ENCODE measurements at places on chromosomes 7 and 10. TPM values are rescaled to one million over a fixed set of nuclear protein-coding genes. Genes with fewer than 3 reads are reported as not detected.
A peak's percentile ranks its signal among the peaks of the same experiment; 100 is the strongest.

DNA sequence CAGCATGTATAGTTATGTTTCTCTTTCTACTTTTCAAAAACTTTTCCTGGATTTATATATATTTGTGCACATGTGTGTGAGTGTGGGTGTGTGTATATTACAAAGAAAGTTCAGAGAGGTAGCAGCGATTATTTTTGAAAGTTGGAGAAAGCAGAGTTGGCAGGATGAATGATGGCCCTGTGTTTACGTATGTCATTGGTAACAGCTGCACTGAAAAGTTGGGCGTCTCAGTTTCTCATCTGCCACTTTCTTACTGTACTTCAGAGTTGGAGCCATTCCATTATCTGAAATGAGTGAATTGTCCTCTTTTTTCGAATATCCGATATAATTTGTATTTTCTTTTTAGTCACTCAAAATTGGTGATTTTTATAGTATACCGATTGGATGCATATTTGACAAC is 172.2 kb downstream of the CDK14 start:
- DNase-seq: no peak

DNA sequence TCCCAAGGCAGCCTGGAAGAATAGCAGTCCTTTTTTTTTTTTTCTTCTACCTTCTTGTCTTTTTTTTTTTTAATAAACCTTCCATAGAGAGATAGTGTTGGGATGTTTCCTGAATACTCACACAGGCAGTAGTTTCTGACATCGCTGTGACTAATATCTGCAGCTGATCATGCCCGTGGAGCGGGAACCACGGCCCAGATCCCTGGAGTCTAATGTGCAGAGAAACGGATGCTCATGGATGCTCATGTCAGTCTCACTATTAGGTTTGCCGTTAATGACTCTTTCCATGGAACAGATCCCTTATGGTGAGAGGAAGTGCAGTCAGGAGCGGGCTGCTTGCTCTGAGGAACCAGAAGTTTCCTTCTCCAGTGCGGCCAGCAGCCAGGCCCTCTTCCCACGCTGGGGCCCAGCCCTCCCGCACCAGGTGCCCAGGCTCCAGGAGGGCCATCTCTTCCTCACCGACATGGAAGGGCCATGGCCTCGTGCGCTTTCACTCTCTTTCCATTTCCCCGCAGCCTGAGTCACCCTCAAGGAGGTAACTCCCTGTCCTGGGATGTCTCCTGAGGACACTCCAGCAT is 132.5 kb downstream of the WDR37 start:
- no peak for DNase-seq

GRCh38 chr7:55133630-55134358 is 115.0 kb downstream of the EGFR start:
- no peak for DNase-seq

DNA sequence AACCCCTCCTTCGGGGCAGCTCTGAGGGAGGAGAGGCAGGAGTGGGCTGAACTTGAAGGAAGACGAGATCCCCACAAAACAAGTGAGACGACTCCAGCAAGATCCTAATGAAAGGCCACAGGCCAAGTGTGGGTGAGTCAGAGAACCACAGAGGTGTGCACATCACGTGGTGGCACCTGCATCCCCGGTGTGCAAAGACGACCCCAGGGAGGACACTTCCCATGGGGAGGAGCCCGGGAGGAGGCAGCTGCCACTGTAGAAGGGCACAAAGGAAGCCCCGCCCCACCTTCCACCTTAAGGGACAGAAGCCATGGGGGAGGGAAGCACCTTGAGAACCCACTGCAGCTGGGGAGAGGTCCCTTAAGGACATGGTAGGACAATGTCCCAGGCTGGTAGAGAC is 45.7 kb downstream of the ESYT2 start:
- no peak for DNase-seq

DNA sequence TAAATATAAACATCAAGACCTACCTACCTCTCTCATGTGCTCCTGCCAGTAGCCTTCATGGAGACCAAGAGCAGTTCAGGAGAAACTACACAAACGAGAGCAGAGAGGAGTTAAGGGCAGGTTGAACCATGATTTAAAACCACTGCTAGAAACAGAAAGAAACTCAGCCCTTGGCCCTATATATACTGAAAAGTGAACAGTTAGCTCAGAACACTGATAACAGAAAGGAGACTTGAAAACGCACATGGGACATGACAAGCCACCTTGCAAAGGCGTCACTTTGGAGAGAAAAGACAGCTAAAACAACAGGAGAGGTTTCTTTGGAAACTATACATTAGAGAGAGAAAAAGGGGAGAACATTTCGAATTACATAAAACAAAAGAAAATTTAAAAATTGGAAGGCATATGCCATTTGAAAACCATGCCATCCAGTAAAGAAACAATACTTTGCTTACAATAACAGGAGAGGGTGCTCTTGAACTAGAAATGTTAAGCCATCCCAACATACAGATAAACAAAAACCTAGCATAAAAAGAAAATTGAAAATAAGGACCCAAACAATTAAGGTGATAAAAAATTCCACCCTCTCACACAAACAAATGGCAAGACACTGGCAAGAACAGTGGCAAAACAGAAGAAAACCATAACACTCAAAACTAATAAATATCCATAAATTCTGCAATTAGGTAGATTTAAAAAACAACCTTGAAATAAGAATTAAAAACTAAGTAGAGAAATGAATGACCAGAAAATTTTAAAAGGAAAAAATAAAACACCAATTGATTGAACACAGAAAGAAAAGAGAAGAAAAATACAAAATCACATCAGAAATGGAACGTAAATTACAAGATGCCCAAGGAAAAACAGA is 232.7 kb downstream of the IMMP2L start:
- DNase-seq: no peak

DNA sequence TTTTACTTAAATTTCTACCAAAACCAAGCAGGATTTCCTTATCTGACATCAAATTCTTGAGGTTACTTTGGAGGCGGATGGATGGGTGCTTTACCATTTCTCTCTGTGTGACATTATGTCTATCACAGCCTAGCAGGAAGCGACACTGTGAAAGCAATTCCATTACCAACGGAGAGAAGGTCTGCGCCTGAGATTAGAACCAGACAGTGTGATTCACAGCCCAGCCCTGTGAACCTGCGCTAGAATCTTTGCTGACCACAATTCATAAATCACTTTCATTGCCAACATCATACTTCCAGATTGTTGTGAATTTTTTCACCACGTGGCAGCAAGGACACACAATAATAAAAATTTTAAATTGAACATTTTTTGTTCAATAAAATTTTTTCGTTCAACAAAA is 126.5 kb downstream of the CUBN start:
- no peak for DNase-seq

DNA sequence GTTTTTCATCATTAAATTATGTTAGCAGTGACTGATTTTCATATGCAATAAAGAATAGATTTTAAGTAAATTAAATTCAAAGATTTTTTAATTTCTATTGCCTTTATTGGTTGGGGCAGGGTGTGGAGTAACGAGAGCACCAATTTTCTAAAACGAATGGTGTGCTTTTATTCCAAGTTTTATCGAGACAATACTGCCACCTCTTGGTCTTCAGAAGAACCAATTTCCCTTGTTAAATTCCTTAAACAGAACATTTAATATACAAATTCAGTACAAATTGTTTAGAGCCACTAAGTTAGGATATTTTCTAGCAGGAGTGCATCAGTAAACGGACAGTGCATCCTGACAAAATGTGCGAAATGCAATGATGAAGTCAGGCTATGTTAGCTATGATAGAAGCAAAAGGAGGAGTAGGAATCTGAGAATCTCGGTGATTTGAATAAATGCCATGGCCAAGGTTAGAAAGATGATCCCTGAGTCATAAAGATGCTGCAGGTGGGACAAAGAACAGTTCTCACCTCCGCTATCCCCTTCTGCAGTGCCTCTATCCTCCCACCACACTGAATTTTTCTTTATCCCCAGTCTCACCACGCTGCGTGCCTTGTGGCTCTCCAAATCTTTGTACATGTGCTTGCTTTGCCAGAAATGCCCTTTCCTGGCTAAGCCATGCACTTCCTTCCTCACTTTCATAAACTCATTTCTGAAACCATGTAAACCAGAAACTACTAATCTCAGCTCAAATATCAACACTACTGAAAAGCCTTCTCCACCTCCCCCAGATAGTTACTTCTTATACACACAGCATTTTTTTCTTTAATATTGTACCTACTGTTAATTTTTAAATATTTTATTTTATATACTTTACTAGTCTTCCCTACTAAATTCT is 31.9 kb upstream of the AGBL3 start:
- peak; percentile 81 for DNase-seq

- no peak for DNase-seq
Measured at GRCh38 chr10:66214721-66215404, 711.0 kb upstream of the LRRTM3 start.

- DNase-seq: no peak
Measured at GRCh38 chr7:98228801-98229200, 17.6 kb downstream of the BHLHA15 start.

GRCh38 chr7:105623378-105623777 is 42.1 kb upstream of the EFCAB10 start:
- no peak for DNase-seq

GRCh38 chr7:110205899-110206298 is 885.0 kb upstream of the LRRN3 start:
- DNase-seq: no peak

DNA sequence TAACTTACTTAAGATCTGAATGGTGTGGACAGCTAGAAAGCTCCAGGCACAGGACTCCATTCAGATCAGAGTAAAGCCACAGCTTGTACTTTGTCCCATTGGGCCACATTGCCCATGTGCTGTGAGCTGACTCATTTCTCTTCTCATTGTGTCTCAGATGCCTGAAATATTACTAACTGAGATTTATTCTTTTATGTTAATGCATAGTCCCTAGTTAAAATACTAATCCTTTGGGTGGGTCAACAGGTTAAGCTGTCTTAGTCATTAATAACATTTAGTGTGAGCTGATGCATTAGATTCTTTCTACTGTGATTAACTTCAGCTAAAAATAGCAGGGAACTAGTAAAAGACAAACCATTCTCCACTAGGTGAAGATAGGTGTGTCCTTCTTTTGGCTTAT is 104.7 kb upstream of the ARMC3 start:
- DNase-seq: no peak

DNA sequence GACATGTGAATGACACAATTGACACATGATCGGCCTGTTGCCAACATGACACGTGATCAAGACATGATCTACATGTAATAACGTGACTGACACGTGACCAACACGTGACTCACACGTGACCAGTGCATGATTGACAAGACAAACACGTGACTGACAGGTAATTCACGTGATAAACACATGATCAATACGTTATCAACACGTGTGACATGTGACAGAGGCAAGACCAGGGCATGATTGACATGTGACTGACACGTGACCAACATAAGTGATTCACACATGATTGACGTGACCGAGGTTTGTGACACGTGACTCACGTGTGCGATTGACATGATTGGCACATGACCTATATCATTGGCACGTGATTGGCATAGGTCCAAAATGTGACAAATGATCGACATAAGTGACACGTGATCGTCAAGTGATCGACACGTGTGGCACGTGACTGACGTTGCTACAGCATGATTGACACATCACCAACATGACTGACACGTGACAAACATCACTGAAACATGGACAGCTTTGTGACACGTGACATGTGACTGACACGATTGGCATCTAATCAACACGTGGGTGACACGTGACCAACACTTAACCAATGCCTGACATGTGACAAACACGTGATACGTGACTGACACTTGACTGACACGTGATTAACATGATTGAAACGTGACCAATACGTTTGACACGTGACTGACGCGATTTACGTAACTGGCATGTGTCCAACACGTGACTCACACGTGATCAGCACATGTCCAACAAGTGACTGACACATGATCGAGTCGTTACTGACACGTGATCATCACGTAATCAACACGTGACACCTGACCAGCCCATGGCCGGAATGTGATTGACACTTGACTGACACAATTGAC is 23.0 kb downstream of the CRPPA start:
- DNase-seq: no peak

DNA sequence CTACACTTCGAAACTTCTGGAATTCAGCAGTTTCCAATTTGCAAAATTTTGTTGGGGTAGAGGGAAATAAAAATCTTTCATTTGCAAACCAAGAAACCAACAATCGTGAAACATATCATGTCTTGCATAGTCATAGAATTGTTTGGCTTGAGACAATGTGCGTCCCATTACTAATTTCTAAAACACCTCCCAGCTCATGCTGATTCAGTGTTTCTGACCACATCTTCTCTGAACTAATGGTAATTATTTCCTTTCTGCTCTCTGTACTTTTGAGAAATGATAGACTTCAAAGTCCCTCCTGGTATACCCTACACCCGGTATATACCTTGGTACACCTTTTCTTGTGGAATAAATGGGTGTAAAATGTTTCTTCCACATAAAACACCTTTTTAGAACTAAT is 41.8 kb upstream of the TSPAN13 start:
- no peak for DNase-seq

- DNase-seq: peak; percentile 56
Measured at GRCh38 chr7:5526100-5526905, 102.7 kb upstream of the TNRC18 start.

DNA sequence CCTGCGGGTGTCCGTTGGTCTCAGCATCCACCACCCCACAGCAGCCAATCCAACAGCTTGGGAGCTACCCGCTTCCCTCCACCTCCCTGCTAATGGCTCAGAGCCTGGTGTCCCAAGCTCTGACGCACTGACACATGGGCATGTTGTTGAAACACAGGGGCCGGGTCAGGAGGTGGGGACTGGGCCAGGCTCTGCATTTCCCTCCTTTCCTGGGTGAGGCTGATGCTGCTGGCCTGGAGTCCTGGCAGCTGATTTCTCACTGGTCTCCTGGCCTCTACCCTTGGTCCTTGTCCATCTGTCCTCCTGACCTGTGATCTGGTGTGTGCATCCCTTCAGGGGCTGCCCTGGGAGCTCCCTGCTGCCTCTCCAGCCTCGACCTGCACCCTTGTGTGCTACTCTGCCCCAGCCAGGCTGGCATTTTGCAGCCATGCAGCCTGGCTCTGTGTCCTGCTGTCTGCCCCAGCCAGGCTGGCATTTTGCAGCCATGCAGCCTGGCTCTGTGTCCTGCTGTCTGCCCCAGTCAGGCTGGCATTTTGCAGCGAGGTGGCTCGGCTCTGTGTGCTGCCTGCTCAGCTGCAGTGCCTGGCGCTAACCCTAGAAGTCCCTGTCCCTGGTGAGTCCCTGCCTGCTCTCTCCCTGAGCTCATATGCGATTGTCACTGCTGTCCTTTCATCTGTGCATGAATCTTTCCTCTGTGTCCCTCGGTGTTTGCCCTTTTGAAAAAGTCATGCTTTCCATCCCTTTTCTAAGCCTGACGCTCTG is 14.0 kb downstream of the AMZ1 start:
- DNase-seq: no peak

GRCh38 chr7:28182071-28182471 is 1.5 kb upstream of the JAZF1 start:
- peak; percentile 24 for DNase-seq

DNA sequence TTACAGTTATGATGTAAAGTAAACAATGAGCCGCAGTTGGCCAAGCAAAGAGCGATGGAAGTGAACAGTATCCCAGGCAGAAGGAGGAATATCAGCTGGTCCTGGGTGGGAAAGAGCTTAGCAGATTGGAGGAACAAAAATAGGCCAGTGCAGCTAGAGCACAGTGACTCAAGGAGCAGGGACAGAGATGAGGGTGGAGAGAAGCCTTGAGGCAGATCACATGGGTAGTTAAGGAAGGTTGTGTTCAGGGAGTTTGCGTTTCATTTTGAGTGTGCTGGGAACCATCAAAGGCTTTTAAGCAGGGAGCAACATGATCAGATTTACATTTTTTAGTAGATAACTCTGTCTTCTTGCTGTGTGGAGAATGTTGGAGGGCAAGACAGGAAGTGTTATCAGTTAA is 113.6 kb downstream of the OAT start:
- no peak for DNase-seq

Gene GOLGA7B
- 40.0 TPM for polyA plus RNA-seq

Gene MMRN2
- polyA plus RNA-seq: 14.6 TPM

Gene TEX36
- not detected for polyA plus RNA-seq

Gene JAKMIP3
- 6.1 TPM for polyA plus RNA-seq

Gene VSIR
- 39.0 TPM for polyA plus RNA-seq
